SW480 (cell line): ENCODE measurements at places on chromosomes 16 and 17.

- peak; percentile 63 for DNase-seq
These were observed 149.6 kb upstream of the GNAO1 start for GRCh38 chr16:56041556-56042140.

GRCh38 chr17:40597556-40598300, 32.5 kb upstream of the CCR7 start:
- no peak for DNase-seq

GRCh38 chr16:10964891-10965326, 20.5 kb downstream of the CLEC16A start:
- DNase-seq: peak; percentile 70

- DNase-seq: no peak
These were observed 17.4 kb downstream of the ADAP2 start for GRCh38 chr17:30939051-30939689.

DNA sequence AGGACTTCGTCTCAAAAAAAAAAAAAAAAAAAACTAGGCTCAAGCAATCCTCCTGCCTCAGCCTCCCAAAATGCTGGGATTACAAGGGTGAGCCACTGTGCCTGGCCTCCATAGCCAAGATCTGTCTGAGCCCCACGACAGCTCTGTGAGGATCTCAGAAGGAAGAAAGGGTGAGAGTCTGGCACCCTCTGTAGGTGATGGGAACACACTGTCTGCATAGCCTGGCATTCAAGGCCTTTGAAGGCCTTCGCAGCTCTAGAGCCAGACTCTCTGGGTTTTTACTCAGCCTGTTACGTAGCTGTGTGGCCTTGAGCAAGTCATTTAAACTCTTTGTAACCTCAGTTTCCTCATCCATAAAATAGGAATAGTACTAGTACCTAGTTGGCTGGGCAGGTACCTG, 6.3 kb upstream of the XPO6 start:
- DNase-seq: no peak

DNA sequence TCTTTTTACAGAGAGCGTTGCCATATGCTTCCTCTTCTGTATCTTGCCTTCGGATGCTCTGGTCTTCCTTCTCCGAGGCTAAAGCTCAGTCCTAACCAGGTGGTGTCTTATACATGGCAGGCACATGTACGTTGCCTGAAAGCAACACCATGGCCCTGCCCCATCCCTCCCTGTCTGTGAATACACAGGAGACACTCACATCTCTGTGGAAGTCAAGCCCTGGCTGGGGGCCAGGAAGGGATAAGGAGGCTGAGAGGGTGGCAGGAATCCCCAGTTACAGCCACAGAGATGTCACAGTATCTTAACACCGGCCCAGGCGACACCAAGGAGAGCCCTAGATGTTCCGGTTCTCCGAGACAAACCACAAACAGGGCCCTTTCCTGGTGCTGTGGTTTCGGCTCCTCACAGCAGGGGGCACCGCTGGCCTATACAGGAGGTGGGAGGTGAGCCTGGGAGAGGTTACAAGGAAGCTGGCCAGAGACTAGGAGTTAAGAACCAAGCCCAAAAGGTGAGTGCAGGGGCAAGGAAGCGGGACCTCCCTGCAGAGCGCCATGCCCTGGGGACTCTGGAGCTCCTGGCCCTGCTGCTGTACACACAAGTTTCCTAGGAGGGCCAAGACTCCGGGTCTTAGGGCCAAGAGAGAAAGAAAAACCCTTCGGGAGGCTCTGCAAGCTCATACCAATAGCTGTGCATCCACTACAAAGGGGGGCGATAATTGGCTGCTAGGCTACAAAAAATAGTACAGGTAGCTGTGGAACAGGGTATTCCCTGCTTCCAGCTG, 41.7 kb downstream of the SRL start:
- DNase-seq: peak; percentile 70

- DNase-seq: no peak
These were observed 576.0 kb upstream of the HSBP1 start for GRCh38 chr16:83231729-83232128.

DNA sequence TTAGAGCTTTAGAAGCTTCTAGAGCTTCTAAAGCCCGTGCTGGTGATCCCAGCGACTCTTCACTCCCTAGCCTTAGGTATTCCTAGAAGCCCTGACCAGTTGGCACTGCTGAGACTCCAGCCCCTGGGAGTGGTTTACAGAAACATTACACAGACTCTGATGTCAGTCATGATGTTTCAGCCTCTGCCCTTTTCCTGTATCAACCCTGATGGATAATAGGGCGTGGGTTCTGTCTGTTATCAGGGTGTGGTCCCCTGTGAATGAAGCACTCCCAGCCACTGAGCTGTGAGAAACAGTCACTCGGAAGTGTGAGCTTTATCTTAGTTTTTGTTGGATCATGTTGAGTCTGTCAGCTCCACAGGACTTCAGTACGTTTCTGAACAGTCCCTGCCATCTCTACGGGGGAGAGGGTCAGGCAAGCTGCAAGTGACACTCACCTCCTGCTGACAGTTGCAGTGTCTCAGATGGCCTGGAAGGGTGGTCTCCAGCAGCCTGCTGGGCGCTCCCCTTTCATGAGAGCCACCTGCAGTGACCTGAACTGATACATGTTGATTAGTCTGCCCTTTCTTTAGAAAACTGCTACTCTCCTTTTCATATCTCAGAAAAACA, 12.8 kb downstream of the GOSR2 start:
- no peak for DNase-seq

DNA sequence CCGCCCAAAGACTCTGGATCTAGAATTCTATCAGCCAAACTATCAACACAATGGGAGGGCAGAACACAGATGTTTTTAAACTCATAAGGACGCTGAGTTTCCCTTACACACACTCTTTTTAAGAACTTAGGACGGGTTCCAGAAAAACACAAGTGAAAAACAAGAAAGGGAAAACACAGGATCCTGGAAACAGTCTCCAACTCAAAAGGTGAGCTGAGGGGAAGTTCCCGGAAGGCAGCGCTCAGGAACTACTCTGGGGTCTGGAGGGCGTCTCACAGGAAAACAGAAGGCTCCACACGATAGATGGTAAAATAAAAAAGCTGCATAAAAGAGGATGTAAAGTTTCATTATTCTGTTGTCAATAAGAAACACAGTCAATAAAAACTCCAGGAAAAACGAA, 80.2 kb upstream of the DOC2B start:
- no peak for DNase-seq

- no peak for DNase-seq
These were observed 121.1 kb downstream of the WWOX start for GRCh38 chr16:78220571-78220970.

GRCh38 chr16:48918520-48919258, 308.7 kb upstream of the N4BP1 start:
- DNase-seq: peak; percentile 45

- no peak for DNase-seq
These were observed 3.1 kb downstream of the GLG1 start for GRCh38 chr16:74603848-74604247.
